ENCODE measurements at places on chromosomes 7 and 10. TPM values are rescaled to one million over a fixed set of nuclear protein-coding genes. Genes with fewer than 3 reads are reported as not detected.

GRCh38 chr7:107953265-107953923, 49.6 kb downstream of the LAMB1 start:
- peaks cover 3% of the 10 kb centered on the region for H3K4me1 ChIP-seq
- no peaks in the 10 kb centered on the region for H3K27me3 ChIP-seq
- peaks cover 8% of the 10 kb centered on the region for H3K36me3 ChIP-seq
- no peak overlapping the region for H3K4me3 ChIP-seq

DNA sequence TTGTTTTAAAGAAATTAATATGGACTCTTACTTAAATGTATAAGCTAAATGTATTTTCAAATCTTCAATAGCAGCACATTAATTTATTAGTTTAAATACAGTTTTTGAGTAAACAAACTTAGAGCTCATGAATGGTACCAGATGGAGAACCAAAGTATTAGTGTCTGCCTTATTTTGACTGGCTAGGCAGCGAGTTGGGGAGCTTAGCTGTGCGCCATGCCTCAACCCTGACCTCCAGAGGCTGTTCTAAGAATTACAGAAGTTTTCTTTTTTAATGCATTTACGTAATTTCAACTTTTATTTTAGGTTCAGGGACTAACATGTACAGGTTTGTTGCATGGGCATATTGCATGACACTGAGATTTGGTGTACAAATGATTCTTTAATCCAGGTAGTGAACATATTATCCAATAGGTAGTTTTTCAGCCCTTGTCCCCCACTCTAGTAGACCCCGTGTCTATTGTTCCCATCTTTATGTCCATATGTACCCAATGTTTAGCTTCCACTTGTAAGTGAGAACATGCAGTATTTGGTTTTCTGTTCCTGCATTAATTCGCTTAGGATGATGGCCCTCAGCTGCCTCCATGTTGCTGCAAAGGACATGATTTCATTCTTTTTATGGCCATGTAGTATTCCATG, 166.8 kb downstream of the IQUB start:
- H3K4me3 ChIP-seq: no peak overlapping the region
- no peaks in the 10 kb centered on the region for H3K36me3 ChIP-seq
- DNase-seq: no peak
- H3K27ac ChIP-seq: no peak overlapping the region

DNA sequence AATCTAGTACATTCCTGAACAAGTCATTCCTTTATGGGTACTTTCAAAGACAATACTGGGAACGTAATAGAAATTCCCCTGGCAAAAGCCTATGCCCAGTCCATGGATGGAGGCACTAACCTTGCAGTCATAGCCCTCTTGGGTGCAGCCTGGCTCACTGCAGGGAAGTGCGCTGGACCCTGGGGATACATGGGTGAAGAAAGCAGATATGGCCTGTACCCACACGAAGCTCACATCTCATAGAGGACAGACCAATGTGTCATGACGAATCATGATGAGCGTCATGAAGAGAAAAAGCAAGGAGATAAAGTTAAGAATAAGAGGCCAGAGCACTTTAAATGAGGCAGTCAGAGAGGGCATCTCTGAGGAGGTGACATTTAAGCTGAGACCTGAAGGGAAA, 11.8 kb downstream of the PRLHR start:
- no peaks in the 10 kb centered on the region for H3K36me3 ChIP-seq
- H3K27ac ChIP-seq: no peak overlapping the region
- no peaks in the 10 kb centered on the region for H3K27me3 ChIP-seq
- H3K4me3 ChIP-seq: no peak overlapping the region

DNA sequence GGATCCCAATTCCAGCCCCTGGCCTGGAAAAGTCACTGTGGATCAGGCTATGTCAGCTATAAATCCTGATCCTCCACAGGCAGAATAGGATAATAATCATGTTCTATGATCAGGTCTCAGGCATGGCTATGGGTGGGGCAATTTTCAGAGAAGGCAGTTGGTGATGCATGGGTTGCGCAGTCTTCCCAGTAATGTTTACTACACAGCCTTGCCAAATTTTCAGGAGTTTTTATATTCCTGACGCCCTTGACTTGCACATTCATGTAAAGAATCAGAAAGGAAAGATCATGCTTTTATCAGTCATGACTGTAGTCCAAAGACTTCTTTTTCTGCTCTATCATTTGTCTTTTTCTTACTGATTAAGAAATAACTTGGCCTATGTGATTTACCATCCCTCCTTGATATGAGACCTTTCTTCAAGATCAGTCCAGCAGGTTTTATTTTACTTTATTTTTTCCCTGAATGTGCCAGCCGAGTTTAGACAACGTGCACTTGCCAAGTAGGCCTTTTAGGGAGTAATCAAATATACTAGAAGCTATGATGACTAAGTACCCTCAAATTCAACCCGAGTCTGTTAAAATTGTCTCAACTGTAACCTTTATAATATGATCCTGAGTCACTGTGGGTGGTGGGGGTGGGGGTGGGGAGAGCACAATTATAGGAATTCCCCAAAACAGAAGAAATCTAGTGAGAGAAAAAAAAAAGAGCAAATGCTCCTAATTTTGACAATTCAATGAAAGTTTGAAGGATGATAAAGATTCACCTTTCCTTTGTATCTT, 31.9 kb downstream of the ARL4A start:
- DNase-seq: peak; percentile 21
- no peaks in the 10 kb centered on the region for H3K36me3 ChIP-seq
- H3K27me3 ChIP-seq: no peaks in the 10 kb centered on the region

DNA sequence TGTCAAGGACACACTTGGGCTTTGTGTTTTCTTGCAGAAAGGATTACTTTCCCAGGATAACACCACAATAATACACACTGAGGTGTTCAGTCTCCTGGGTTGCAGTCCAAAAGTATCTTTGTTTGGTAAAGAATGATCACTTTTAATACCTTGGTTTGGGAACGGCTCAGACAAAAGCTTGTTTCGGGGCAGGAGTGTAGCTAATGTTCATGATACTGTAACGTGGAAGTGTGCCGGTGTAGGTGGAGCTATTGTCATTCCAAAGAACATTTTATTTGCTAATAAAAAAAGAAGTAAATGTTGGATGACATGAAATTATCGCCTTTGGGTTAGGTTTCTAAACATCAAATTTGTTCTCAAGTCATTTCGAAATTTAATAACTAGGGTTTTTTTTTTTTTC, 1.2 kb downstream of the EIF4H start:
- peak overlapping the region; percentile 92 for H3K4me3 ChIP-seq
- no peaks in the 10 kb centered on the region for H3K36me3 ChIP-seq
- peaks cover 57% of the 10 kb centered on the region for H3K4me1 ChIP-seq

GRCh38 chr7:150788474-150789269, 11.5 kb downstream of the TMEM176B start:
- H3K4me3 ChIP-seq: no peak overlapping the region
- peaks cover 4% of the 10 kb centered on the region for H3K4me1 ChIP-seq
- no peaks in the 10 kb centered on the region for H3K36me3 ChIP-seq
- no peaks in the 10 kb centered on the region for H3K27me3 ChIP-seq
- DNase-seq: peak; percentile 40
- H3K27ac ChIP-seq: peak overlapping the region; percentile 37

DNA sequence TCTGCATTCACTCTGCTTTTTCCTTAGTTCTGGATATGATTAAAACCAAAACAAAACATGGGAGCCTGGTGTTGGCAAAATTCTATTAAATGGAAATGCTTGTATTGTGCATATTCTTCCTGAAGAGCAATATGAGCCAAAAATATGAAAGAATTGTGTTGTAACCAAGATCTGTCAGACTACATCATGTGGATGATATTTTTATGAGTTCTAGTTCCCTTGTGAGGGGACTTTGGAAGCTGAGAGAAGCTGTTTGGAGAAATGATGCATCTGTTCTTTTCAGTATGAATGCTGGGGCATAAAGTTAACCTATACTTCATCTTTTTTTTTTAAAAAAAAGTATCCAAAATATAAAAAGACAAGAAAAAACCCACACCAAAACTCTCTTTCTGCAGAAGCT, 782.7 kb downstream of the ANKRD7 start:
- H3K4me1 ChIP-seq: no peaks in the 10 kb centered on the region
- no peak overlapping the region for H3K27ac ChIP-seq
- no peaks in the 10 kb centered on the region for H3K36me3 ChIP-seq
- no peak overlapping the region for H3K4me3 ChIP-seq
- no peak for DNase-seq

DNA sequence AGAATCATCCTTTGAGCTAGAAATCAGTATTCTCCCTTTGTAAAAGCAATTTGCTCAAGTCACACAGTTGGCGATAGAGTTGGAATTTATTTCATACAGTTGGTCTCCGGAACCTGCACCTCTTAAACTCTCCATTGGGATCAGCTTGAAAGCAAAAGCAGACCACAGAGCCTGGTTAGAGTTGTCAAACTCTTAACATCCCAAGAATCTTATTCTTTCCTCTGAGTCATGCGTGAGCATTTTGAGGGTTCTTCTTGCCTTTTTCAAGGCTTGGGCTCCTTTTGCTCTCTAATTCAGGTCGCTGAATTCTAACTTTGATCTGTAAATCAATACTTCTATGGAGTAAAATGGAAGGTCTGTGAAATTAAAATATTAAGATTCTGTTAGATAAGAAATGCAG, 19.6 kb upstream of the SCIN start:
- no peaks in the 10 kb centered on the region for H3K36me3 ChIP-seq
- no peak overlapping the region for H3K27ac ChIP-seq
- H3K27me3 ChIP-seq: no peaks in the 10 kb centered on the region
- no peak for DNase-seq
- no peak overlapping the region for H3K4me3 ChIP-seq

- H3K4me1 ChIP-seq: peaks cover 8% of the 10 kb centered on the region
- no peaks in the 10 kb centered on the region for H3K27me3 ChIP-seq
- no peak for DNase-seq
- no peaks in the 10 kb centered on the region for H3K36me3 ChIP-seq
- peak overlapping the region; percentile 57 for H3K4me3 ChIP-seq
These were observed 5.8 kb downstream of the UNC5B start for GRCh38 chr10:71218046-71218650.

The DLX6 gene
- total RNA-seq: not detected

DNA sequence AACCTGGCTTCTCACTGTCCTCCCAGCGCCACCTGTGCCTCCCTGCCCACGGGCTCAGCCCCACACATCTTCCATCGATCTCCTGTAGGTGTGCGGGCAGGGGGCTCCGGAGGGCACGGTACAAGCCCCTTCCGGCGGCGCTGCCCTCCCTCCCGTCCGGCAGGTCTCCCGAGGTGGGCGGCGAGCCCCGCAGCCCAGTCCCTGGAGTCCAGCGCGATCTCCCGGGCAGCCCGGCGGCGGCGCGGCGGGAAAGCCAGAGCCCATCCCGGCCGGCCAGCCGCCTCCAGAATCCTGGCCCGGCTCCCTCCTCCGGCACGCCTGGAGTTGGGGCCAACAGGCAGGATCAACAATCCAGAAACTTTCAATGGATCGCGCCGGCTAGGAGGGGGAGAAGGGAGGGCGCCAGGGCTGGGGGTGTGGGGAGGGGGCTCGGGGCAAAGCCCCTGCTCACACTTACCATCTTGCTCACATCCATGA, 100.1 kb downstream of the HIP1 start:
- peaks cover 16% of the 10 kb centered on the region for H3K4me1 ChIP-seq
- no peaks in the 10 kb centered on the region for H3K36me3 ChIP-seq
- DNase-seq: no peak

- no peaks in the 10 kb centered on the region for H3K36me3 ChIP-seq
- DNase-seq: no peak
- peaks cover 7% of the 10 kb centered on the region for H3K27me3 ChIP-seq
- H3K4me3 ChIP-seq: no peak overlapping the region
- no peak overlapping the region for H3K27ac ChIP-seq
These were observed 317.1 kb downstream of the WDR37 start for GRCh38 chr10:1373287-1373686.

DNA sequence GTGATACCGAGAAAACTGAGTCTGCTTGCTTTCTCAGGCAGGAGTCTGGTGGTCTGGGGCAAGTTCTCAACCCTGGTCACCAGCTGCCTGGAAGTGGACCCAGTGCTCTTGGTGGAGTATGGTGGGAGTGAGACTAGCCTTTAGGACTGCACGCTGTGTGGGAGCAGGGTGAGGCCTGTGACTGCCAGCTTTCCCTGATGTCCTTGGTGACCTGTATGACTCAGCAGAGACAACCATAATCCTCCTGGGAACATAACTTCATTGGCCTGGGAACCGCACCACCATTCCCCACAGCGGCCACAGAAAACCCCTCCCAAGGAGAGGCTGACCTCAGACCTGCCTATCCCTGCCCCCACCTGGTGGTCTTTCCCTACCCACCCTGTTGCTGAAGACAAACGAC, 139.5 kb upstream of the CHRM2 start:
- H3K4me3 ChIP-seq: no peak overlapping the region
- H3K27me3 ChIP-seq: no peaks in the 10 kb centered on the region
- no peak for DNase-seq
- no peaks in the 10 kb centered on the region for H3K36me3 ChIP-seq
- no peak overlapping the region for H3K27ac ChIP-seq
- no peaks in the 10 kb centered on the region for H3K4me1 ChIP-seq

The IFIT2 gene
- total RNA-seq: 0.41 TPM

DNA sequence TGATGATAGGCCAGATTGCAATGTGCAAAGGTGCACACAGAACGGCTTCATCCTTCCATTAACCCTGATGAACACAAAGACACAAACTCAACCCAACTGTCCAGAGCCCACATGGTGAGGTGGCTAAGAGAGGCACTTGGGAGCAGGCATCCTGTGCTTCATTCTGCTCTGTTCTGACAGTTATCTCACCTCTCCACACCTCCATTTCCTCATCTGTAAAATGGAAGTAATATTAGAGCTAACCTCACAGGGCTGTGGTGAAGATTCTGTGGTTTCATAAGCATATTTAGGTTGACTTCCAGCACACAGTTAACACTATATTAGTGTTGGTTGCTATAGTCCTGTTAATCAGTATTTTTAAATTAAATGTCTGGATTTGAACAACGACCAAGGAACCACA, 126.3 kb downstream of the TAX1BP1 start:
- H3K36me3 ChIP-seq: no peaks in the 10 kb centered on the region
- H3K4me1 ChIP-seq: no peaks in the 10 kb centered on the region
- H3K4me3 ChIP-seq: no peak overlapping the region
- no peaks in the 10 kb centered on the region for H3K27me3 ChIP-seq

GRCh38 chr7:151623766-151624165, 104.1 kb upstream of the RHEB start:
- H3K4me1 ChIP-seq: no peaks in the 10 kb centered on the region
- H3K36me3 ChIP-seq: no peaks in the 10 kb centered on the region
- no peak for DNase-seq
- no peak overlapping the region for H3K27ac ChIP-seq

- no peaks in the 10 kb centered on the region for H3K4me1 ChIP-seq
- no peaks in the 10 kb centered on the region for H3K27me3 ChIP-seq
- no peak overlapping the region for H3K27ac ChIP-seq
- H3K36me3 ChIP-seq: no peaks in the 10 kb centered on the region
These were observed 10.6 kb upstream of the GPR37 start for GRCh38 chr7:124776153-124776552.

DNA sequence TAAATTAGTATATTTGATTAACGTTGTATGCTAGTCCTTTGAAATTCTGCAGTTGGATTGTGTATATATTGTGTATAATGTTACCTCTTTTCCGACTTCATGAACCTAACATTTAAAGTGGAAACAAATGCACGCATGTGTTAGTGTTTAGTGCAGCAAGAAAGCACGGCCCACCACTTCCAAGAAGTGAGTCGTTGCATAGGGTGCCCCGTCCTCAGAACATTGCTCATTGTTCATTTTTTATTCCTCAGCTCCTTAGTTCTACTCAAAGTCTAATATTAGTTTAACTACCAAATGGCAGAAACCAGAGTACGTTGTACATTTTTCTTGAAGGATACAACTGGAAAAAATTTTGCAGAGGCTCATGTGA, 407.6 kb downstream of the AUTS2 start:
- H3K36me3 ChIP-seq: no peaks in the 10 kb centered on the region
- no peaks in the 10 kb centered on the region for H3K27me3 ChIP-seq
- DNase-seq: no peak
- H3K27ac ChIP-seq: no peak overlapping the region
- H3K4me3 ChIP-seq: no peak overlapping the region
- no peaks in the 10 kb centered on the region for H3K4me1 ChIP-seq

The CHAT gene
- not detected for total RNA-seq

Measured in gastrocnemius medialis (tissue), 4 donors.